Activated naive CD8-positive, alpha-beta T cell treated with anti-CD3 and anti-CD28 coated beads for 36 hours (primary cell): ENCODE measurements at places on chromosomes 1 and 21.

DNA sequence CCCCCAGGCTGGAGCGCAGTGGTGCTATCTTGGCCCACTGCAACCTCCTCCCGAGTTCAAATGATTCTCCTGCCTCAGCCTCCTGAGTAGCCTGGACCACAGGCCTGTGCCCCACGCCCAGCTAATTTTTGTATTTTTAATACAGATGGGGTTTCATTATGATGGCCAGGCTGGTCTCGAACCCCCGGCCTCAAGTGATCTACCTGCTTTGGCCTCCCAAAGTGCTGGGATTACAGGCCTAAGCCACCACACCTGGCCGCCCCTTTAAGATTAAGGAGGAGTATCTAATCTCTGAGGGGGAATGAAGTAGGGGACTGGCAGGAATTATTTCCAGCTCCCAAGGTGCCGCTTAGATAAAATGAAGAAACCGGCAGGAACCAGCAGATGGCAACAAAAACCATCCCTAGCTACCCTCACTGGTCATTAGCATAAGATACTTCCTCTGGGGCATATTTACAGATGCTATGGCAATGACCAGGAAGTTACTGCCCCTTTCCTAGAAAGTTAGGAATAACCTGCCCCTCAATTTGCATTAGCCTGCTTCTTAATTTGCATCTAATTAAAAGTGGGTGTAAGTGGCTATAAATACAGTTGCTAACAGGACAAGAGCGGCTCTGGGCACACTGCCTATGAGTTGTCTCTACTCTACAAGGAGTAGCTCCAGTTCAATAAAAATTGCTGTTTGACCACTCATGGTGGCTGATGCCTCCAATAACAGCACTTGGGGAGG, 7.1 kb upstream of the NSUN4 start:
- no peak for DNase-seq

DNA sequence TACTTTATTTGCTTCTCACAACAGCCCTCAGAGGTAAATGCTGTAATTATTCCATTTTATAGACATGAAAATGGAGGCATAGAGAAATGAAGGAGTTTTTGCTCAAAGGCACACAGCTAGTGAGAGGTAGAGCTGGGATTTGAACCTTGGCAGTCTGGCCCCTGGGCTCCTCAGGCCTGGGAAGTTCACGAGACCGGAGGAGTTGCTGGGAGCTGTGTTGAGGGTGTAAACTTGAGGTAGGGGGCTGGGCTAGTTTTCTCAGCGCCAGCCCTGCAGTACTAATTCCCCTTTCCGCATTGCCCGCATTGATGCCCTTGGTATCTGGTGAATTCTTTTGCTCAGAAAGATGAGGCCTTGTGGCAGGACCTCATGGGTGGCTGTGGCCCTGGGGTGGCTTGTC, 73.3 kb downstream of the PTPRU start:
- no peak for DNase-seq

GRCh38 chr1:172628401-172628800, 30.5 kb upstream of the FASLG start:
- no peak for DNase-seq

- no peak for DNase-seq
Measured at GRCh38 chr1:232655028-232655745, 25.3 kb upstream of the SIPA1L2 start.

DNA sequence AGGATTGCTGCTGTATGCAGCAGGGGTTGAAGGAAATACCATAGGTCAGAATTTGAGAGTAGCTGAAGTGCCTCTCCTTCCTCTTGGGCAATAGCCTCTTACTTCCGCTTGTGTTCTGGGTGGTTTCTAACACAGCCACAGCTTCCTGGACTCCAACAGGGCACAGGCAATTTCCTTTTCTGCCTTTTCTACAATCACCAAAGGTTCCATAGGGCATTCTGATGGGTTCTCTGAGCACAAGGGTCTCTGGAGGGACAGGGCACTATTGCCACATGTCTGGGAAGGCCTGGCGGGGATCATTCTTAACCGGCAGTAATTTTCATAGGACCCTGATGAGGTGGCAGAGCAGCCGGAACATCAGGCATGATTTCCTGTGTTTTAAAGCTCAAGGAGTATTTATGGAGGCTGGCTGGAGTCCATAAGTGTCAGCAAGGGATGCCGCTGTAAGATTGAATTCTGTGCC, 5.5 kb upstream of the AGTRAP start:
- peak; percentile 22 for DNase-seq

DNA sequence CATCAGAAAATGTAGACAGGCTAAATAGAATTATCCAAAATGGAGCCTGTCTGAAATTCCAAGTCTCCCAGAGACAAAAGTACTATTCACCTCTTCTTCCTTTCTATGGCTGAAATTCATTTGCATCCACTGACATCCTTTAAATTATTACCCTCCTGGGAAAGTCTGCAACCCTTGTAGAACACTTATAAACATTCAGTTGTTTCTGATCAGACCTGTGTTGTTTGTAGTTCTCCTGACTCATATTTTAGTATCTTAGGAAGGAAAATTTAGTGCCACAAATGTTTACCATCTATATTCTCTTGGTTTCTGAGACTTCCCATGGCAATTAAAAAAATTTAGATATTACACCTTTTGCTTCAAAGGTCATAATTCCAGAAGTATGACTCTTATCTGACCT, 69.6 kb upstream of the C1orf105 start:
- DNase-seq: no peak

DNA sequence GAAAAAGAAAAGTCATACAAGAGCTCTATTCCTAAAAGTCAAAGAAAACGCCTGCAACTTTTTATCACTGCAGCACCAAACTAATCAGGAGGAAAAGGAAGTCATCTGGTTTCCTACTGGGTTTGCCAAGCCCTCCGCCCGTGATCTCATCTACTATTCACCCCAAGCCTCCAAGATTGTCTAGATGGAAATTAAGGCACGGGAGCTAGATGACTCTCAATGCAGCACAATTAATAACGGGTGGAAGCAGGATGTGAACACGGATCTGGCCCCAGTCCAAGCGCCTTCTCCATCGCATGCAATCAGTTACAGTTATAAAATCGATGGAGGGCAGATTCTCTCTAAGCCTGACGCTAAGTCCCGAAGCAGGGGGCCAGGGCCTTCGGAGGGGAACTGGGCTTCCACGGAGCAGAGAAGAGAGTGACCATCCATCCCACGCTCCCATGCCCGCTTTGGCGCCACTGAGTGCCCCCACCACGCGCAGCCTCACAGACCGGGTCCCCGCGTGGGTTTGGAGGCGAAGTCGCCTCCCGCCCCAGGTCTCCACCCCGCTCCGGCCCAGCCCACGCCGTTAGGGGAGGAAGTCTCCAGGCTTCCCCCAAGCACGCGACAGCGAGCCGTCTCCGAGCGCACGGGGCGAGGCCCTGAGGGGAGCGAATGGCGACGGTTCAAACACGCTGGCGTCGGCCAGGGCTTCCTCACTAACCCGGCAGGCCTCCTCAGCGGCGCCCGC, 1.8 kb downstream of the HSF2BP start:
- peak; percentile 10 for DNase-seq

- no peak for DNase-seq
Measured at GRCh38 chr1:207321790-207322645, 540 bp downstream of the CD55 start.

GRCh38 chr1:46806196-46807020, 7.6 kb downstream of the CYP4B1 start:
- DNase-seq: no peak

- DNase-seq: no peak
Measured at GRCh38 chr1:10380594-10381275, 18.1 kb upstream of the PGD start.

DNA sequence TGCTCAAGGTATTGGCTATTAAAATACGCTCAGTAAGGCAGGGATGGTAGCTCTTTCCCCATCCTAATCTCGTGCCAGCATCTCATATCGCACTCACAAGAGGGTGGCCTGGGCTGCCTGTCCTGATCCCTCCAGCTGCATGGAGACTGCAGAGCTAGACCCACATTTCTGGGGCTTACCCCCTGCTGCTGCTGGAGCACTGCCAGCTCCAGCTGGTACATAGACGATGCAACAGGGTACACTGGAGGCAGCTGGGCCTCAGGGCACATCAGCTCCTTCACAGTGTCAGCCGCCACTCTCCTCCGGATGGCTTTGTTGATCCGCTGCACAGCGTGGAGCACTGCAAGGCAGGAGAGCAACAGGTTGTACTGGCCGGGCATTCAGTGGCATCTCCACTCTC, 16.0 kb downstream of the IQGAP3 start:
- no peak for DNase-seq

- no peak for DNase-seq
Measured at GRCh38 chr1:221774054-221774842, 32.4 kb upstream of the DUSP10 start.

- DNase-seq: no peak
Measured at GRCh38 chr1:5707566-5708345, 284.5 kb downstream of the NPHP4 start.

- no peak for DNase-seq
Measured at GRCh38 chr21:42469272-42469671, 26.8 kb downstream of the RSPH1 start.

DNA sequence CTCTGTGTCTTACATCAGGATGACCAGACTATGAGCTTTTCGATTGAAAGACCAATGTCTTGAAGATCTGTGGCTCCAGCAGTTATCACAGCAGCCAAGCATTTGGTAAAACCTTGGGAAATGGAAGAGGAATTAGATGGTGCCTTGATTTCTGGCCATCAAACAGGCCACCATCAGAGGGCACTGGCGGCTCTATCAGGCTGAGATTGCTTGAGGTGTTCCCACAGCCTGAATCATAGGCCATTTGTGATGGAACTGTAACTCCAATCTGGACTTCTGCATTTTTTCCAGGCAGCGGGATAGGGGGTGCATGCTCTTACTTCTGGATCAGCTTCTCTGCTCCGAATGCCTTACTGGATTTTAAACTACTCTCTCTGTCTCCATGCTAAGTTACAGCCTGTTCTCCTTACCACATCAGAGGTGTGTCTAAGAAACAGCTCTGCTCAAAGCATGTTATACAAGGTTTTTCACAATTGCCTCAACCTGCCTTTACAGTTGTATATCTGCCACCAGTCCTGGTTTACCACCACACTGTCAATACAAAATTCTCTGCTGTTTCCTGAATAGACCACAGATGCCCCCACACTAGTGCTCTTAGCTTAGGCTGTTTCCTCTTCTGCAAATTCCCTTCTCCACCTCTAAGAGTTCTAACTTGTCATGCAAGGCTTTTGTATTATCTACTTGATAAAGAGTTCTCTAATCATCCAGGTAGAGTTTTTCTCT, 180.9 kb downstream of the PTGER3 start:
- DNase-seq: no peak

DNA sequence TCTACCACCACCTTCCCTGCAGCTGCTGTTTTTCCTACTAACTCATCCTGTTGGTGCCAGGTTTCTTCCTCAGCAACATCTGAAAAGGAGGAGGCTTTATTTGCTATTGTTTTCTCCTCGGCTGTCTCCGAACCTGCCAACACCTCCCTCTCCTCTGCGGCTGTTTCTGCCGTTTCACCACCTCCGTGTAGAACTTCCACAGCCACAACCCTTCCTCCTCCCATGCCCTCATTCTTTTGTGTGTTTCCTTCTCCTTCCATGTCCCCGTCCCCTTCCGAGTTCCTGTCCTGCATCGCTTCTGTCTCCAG, 59.0 kb upstream of the LRRC53 start:
- DNase-seq: no peak

DNA sequence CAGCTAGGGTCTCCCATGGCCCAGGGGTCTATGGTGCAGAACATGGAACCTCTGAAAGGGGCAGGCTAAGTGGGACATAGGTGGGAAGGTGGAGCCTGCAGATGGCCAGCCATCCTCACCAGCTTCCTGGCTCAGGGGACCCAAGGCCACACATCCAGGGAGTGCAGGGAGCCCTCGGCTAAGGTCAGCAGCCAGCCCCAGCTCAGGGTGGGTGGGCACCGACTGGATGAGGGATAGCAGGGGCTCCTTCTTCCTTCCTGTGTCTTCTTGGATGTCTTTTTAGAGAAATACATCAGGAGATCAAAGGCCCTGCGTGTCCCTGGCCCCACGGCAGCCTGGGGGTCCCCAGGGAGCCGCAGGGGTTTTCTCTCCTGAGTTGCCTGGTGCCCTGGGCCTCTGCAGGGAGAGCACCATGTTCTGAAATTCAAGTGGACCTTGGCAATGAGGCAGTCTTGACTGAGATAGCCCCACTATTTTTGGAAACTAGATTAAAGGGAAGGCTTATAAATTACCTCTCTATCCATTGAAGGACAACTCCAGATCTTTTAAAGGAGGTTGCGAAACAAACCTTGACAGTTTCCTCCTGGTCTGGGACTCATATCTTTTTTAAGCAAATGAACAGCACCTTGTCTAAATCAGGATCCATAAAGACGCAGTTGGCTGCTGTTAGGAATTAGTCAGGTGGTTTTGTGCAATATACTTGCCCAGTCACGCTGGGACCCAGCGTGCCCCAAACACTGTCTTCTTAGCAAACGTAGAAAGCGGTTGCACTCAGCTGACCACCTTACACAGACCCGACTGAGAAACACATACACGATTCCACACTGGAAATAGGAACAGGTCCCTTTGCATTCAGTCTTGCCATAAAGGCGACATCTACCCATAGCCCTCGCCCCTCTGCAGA, 242.3 kb downstream of the TOMM20 start:
- DNase-seq: no peak

DNA sequence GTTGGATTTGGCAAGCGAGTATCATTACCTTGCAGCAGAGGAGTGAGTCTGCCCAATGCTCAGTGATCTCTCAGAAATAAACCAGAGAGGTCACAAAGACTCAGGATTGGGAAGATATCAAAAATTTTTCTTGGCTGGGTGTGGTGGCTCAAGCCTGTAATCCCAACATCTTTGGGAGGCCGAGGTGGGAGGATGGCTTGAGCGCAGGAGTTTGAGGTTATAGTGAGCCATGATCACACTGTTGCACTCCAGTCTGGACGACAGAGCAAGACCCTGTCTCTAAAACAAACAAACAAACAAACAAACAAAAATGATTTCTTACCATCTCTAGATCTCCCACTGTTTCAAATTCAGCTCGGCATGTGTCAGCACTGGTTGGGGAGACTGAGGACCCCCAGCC, 13.3 kb upstream of the BECN2 start:
- DNase-seq: no peak

GRCh38 chr21:32572574-32573420, 12.5 kb downstream of the TCP10L start:
- DNase-seq: no peak

GRCh38 chr1:151817353-151817730, 12.1 kb upstream of the LINGO4 start:
- DNase-seq: no peak

DNA sequence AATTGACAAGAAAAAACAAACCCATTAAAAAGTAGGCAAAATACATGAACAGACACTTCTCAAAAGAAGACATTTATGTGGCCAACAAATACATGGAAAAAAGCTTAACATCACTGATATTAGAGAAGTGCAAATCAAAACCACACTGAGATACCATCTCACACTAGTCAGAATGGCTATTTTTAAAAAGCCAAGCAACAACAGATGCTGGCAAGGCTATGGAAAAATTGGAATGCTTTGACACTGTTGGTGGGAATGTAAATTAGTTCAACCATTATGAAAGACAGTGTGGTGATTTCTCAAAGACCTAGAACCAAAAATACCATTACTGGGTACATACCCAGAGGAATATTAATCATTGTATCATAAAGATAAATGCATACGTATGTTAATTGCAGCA, 641.1 kb upstream of the B3GALT2 start:
- no peak for DNase-seq

- DNase-seq: no peak
Measured at GRCh38 chr1:176996456-176997090, 167.9 kb downstream of the ASTN1 start.
